ENCODE measurements at places on chromosomes 3 and 15.

DNA sequence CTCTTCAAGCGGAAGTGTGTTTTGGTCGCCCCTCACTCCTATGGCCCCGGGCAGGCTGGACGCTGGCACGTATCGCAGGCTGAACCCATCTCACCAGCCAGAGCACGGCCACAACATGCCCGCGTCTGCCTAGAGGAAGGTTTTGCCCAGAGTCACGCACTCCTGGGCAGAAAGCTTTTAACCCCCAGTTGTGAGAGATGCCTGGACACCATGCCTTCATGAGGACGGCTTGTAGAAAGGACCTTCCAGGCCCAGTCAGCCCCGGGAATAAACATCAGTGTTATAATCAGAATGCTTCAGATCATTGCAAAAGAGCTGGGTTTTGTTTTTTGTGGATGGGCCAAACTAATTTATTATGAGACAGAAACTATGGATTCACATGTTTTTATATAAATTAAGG is 16.5 kb downstream of the CYFIP1 start:
- H3K4me3 ChIP-seq = no peak overlapping the region
- H3K27me3 ChIP-seq = no peaks in the 10 kb centered on the region
- no peak overlapping the region for H3K27ac ChIP-seq
- H3K36me3 ChIP-seq = peaks cover 2% of the 10 kb centered on the region
- peaks cover 10% of the 10 kb centered on the region for H3K4me1 ChIP-seq

DNA sequence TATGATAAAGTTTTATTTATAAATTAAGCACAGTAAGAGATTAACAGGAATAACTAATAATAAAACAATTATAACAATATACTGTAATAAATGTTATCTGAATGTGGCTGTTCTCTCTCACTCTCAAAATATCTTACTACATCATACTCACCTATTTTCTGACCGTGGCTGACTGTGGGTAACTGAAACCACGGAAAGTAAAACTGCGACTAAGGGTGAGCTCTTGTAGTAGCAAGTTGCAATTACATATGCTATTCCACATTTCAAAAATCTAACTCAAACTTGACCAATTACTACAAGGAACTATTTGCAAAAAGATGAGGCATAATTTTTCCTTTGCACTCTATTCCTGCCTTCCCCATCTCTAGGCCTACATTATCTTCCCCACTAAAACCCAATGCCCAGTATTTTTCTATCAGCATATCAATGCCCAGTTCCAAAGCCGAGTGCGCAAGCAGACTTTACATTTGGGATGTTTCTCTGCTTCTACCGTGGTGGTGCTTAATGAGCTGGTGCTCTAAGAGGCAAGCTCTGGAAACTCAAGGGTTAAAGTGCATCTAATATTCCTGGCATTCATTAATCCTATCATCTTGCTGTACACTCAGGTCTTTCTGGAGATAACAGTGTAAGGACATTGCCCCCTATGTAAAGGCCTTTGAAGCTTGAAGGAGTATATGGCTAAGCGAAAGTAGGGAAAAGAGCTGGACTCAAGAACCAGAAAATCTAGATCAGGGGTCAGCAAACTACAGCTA is 6.7 kb downstream of the PCYT1A start:
- H3K27me3 ChIP-seq = no peaks in the 10 kb centered on the region
- no peaks in the 10 kb centered on the region for H3K4me1 ChIP-seq
- no peak overlapping the region for H3K27ac ChIP-seq
- H3K4me3 ChIP-seq = no peak overlapping the region
- no peak for DNase-seq
- peaks cover 2% of the 10 kb centered on the region for H3K36me3 ChIP-seq

DNA sequence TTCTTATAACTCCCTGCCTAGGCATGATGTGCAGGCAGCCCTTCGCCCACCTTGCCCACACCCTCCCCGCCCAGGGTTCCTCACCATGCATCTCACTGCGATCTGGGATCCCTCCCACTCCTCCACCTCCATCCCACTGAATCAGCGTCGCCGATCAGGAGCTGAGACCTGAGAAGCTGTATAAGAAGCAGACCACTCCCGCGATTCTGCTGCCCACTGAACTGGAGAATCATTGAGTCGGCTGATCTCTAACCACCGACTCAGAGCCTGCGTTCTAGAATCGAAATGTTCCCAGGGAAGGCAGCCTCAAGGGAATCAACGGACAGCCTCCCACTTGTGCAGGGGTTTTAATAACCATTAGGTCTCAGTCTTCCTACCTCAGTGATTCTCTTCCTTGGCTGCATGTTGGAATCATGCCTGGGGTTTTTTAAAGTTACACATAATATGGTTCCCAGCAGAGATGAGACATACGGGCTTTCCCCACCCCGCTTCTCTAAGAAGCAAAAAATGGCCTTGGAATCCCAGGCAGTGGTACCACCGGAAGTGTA is 60.2 kb downstream of the TMEM44 start:
- DNase-seq = no peak
- no peak overlapping the region for H3K4me3 ChIP-seq
- no peak overlapping the region for H3K27ac ChIP-seq

DNA sequence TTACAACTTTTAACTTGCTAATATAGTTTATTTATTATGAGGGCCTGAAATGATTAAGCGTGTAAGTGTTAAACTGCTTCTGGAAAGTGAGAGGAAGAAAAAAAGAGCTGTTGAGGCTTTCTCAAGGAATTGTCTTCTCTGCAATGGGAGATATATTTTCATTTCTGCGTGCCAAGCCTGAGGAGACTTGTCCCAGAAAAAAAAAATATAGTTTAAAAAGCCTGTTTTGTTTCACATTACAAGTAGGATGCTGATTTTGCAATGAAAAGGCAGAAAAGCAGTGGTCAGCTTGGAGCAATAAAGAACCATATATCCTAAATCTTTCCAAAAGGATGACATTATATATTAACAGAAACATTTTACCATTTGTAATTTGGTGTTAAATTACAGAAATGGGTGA is 115.5 kb downstream of the GMNC start:
- H3K4me1 ChIP-seq = no peaks in the 10 kb centered on the region
- H3K27me3 ChIP-seq = no peaks in the 10 kb centered on the region
- no peak overlapping the region for H3K4me3 ChIP-seq
- no peak overlapping the region for H3K27ac ChIP-seq
- no peaks in the 10 kb centered on the region for H3K36me3 ChIP-seq
- DNase-seq = no peak

DNA sequence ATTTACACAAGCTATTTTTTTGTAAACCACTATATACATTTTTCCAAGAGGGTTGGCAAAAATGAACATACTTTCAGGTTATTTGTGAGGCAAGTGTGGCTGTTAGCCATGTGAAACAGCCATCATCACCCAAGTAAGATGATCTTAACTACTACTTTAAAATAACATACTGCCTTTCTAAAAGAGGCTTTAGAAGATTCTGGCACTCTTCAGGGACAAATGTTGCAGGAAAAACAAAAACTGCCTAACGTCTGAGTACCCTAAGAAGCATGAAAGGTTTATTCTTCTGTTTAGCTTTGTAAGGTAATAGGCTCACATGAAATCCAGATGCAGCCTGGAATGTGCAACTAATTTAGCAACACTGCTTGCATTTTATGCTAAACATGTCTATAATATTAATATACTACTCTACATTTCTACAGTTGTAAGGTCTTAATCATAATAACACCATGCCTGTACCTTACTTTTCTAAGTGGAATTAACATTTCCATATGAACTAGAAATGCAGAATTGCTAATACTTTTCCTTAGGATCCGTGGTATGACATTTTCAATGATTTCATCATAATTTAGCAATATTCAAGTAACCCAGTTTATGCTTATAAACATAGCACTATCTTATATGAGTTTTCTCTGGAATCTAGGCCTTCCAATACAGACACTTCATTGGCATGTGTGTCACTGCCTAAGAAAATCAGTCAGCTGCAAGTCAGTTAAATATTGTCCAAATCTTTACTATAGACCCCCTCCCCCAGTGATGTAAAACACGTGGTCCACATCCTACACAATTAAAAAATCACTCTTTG is 4.5 kb upstream of the LSAMP start:
- H3K36me3 ChIP-seq = no peaks in the 10 kb centered on the region
- no peak overlapping the region for H3K27ac ChIP-seq
- no peaks in the 10 kb centered on the region for H3K27me3 ChIP-seq
- peaks cover 7% of the 10 kb centered on the region for H3K4me1 ChIP-seq
- DNase-seq = no peak

DNA sequence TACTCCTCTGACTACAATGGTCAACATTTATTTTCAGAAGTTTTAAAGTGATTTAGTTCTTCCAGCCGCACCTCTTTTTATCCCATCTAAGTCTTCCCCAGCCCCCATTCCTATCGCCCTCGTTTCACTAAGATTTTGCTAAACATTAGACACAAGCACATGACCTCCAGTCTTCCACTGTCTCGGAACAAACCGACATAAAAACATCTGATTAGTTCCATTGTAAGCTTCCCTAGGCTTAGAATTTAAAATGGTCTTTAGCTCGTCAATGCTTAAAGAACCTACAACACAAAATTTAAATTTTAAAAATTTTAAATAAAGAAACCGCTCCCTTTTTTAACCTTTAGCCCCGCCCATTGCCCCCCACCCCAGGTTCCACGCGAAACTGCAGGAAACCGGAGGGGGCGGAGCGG is 284 bp upstream of the TSC22D2 start:
- H3K4me3 ChIP-seq = peak overlapping the region; percentile 96
- peaks cover 12% of the 10 kb centered on the region for H3K4me1 ChIP-seq
- H3K27me3 ChIP-seq = no peaks in the 10 kb centered on the region
- no peak for DNase-seq

DNA sequence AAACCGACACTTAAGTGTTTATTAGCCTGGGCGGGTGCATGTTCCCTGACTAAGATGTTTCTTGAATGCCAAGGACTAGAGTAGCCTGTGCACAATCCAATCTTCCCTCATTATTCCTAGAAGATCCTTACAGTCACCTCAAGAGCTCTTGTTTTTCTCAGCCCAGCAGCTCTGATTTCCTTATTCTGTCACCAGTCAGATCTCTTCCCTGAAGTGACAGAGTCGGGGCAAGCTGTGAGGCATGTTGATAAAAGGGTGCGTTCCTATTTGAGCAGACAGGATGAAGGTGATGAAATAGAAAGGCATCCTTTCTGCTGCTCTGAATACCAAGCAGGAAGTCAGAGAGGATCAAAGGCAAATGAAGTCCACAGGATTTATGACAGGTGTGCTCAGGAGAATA is 125.6 kb upstream of the MCTP2 start:
- no peaks in the 10 kb centered on the region for H3K36me3 ChIP-seq
- H3K4me3 ChIP-seq = no peak overlapping the region
- peaks cover 5% of the 10 kb centered on the region for H3K4me1 ChIP-seq
- no peak overlapping the region for H3K27ac ChIP-seq

DNA sequence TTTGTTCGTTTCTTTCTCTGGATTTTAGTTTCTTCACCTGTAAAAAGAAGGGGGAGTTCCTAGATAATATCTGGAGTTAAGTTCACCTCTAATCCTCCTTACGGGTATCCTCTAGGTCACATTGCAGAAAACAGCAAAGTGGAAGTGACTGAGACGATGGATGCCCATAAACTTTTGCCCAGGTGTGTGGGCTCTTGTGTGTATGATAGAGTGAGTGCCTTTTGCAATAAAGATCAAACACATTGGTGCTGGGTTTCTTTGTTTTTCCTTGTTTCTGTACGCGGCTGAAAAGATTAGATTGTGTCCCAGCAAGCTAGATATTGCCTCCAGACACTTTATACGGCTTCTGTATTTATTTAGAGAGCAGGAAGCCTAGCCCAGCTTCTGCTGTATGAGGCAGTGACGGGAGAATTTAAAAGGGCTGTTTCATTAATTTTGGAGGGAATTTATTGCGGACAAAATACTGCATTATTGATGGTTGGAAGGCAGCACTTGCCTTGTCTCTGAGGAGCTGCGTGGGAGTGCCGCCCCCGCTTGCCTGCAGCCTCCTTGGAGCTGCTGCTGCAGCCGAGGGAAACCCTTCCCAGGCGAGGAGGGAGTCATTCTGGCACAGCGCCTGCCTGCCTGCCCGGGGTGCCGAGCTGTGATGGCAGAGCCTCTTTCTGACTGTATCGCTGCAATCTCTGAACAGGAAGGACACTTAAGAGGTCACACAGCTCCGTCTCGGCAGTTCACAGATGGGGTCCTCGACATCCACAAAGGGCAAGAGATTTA is 38.5 kb downstream of the PYDC2 start:
- H3K4me1 ChIP-seq = no peaks in the 10 kb centered on the region
- H3K27ac ChIP-seq = no peak overlapping the region
- H3K36me3 ChIP-seq = no peaks in the 10 kb centered on the region
- no peak for DNase-seq
- no peak overlapping the region for H3K4me3 ChIP-seq
